ENCODE measurements at places on chromosomes 5 and 9.

DNA sequence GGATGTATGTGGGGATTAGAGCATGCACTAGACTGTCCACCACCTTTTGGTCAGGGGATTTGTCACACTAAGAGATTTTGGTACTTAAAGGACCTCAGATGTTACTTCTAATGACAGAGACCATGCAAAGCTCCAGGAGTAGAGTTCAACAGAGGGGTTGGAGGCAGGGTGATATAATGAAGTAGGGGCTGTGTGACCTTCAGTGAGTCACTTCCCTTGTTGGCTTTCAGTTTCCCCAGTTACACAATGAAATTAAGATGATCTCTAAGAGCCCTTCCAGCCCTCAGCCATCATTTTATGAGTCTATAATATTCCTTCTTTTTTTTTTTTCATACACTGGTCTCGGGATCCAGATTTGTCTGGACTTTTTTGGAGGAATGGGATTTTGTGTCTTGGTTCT, 26.8 kb downstream of the GLRA1 start:
- DNase-seq = no peak

- DNase-seq = no peak
Observed at GRCh38 chr5:90845723-90846554, 287.3 kb downstream of the ADGRV1 start.

DNA sequence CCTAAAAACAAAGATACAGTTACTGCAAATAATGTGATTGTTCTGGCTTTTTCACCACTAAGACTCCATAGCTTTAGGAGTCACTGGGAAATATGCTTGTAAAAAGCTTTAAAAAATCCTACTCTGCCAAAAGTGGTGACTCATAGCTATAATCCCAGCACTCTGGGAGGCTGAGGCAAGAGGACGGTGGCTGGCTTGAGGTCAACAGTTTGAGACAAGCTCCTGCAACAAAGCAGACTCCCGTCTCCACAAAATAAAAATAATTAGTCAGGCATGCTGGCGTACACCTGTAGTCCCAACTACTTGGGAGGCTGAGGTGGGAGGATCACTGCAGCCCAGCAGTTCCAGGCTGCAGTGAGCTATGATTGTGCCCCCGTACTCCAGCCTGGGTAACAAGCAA, 406.4 kb downstream of the HTR1A start:
- DNase-seq = no peak

DNA sequence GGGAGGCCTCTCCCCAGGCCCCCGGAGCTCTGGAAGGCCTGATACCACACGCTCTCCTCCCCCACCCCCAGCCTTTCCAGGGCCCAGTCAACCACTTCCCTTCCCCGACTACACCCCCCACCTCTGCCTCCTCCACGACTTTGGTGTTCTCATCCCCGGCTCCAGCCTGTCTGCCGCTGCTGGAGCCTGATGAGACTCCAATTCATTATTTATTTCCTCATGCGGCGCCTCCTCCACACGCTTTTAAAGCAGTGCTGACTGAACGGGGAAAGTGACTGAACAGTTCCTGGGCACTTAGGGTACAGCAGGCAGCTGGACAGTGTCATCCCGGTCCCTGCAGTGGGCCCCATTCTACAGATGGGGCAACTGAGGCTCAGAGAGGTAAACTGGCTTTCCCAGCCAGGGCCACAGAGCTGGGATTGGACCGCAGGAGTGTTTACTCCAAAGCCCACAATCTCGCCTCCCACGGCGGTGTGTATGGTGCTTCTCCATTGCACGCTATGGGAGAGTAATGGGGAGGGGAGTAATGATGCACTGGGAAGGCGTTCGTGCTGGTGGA, 15.9 kb upstream of the RPL26L1 start:
- DNase-seq = no peak

DNA sequence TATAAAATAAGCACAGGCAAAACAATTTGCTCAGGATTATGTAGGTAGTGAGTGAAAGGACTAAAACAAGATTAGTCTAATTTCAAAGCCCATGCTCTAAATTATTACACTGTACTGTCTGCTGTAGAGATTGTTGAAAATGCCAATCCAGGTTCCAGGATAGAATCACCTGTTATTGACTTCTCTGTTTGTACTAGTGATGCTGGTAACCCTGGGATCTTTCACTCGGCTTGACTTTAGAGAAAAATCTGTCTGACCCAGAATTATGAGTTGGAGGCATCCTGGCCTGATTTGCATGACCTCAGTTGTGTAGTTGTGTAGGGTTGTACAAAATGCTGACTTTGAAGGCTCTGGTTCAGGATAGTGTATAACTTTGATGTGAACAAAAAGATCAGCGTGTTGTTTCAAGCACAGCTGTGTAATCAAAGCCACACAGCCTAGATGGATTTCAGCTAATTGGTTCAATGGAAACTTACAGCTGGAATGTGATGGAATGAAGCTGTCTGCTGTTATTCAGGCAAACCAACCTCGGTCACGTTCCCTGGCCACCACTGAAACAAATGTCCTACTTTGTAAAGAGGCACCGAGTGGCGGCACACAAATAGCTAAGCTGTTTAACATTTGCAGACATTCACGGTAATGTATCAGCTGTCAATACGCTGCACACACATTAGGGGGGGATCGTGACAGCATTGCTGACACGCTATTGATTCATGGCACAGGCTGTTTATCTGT, 340.3 kb downstream of the KCTD16 start:
- DNase-seq = no peak

DNA sequence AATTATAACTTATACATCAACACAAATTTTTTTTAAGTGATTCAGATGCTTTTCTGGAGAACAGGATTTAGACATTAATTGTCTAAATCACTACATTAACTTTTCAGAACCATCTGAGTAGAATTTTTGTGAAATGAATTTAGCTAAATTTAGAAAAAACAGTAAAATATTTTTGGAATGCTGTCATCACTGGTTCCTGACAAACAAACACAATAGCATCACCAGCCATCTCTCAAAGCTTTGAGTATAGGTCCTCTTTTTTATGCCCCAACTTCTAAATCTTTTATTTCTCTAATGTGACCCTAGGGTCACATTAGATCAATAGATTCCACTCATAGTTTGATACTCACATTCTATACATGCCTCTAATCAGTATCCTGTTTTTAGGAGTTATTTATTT, 104.6 kb downstream of the PRR16 start:
- DNase-seq = no peak

DNA sequence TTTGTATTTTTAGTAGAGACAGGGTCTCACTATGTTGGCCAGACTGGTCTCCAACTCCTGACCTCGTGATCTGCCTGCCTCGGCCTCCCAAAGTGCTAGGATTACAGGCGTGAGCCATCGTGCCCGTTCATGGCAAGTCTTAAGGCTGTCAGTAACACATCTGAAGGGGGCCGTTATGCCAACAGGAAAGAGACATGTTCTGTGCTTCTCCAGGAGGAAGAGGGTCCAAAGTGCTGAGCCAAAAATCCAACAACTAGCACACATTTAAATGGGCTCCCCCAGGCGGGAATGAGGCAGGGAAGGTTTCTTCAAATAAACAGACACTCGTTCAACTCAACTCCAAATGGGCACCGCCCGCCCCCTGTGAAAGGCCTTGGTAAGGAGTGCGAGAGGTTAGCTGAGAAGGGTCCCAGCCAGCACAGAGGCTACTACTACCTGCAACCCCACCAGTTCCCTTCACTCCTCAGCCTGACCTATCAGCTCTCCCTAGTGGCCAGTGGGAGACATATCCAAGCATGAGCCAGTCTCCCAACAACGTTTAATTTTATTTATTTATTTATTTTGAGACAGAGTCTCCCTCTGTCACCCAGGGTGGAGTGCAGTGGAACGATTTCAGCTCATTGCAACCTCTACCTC, 84.1 kb upstream of the DMRT1 start:
- peak; percentile 39 for DNase-seq

GRCh38 chr9:20526500-20527319, 95.6 kb downstream of the MLLT3 start:
- no peak for DNase-seq

DNA sequence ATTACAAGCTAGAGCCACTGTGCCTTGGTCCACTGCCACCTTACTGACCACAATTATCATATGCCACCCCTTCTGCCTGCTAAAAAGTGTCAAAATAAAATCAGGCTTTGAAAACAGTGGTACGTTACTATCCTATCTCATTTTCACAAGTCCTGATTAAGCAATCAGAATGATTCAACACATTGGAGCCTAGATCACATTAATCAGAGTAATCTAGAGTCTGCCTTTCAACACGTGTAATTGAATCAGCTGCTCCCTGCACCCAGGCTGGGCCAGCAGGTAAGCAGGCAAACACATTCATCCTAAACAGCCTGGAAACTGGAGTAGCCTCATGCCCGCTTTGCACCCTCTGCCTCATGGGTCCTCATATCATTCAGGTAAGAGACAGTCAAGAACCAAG, 186.2 kb downstream of the DCP2 start:
- DNase-seq = no peak

GRCh38 chr9:108463932-108464606, 391.7 kb downstream of the ACTL7B start:
- no peak for DNase-seq

- DNase-seq = no peak
Observed at GRCh38 chr5:159906463-159906862, 9.8 kb upstream of the ADRA1B start.

- peak; percentile 87 for DNase-seq
Observed at GRCh38 chr5:56638061-56638621, 177.2 kb upstream of the MAP3K1 start.

GRCh38 chr5:177336112-177336511, 15.4 kb downstream of the LMAN2 start:
- DNase-seq = no peak

DNA sequence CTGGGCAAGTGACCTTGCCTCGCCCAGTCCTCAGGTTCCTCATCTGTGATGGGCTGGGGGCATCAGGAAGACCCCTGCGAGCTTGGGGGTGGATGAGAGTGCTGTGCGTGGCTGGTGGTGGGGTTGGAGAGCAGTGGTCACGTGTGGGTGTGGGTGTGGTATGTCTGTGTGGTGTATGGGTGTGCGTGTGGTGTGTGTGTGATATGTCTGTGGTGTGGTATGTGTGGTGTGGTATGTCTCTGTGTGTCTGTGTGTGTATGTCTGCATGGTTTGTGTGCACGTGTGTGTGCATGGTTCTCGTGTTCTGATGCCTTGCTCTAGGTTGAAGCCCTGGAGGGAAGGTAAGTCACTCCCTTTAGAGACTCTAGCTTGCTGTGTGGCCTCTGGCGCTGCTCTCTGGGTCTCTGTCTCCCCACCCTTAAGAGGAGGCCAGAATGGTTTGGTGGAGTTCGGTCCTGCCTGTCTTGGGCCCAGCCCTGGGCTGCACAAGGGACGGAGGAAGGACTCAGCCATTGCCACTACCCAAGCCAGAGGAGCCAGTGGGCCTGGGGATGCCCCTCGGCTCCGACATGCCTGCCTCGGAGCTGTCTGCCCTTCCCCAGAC, 87.0 kb downstream of the RXRA start:
- no peak for DNase-seq

- DNase-seq = no peak
Observed at GRCh38 chr9:127580366-127580765, 31.7 kb upstream of the STXBP1 start.

- peak; percentile 63 for DNase-seq
Observed at GRCh38 chr9:133881671-133882381, 110.3 kb downstream of the VAV2 start.

DNA sequence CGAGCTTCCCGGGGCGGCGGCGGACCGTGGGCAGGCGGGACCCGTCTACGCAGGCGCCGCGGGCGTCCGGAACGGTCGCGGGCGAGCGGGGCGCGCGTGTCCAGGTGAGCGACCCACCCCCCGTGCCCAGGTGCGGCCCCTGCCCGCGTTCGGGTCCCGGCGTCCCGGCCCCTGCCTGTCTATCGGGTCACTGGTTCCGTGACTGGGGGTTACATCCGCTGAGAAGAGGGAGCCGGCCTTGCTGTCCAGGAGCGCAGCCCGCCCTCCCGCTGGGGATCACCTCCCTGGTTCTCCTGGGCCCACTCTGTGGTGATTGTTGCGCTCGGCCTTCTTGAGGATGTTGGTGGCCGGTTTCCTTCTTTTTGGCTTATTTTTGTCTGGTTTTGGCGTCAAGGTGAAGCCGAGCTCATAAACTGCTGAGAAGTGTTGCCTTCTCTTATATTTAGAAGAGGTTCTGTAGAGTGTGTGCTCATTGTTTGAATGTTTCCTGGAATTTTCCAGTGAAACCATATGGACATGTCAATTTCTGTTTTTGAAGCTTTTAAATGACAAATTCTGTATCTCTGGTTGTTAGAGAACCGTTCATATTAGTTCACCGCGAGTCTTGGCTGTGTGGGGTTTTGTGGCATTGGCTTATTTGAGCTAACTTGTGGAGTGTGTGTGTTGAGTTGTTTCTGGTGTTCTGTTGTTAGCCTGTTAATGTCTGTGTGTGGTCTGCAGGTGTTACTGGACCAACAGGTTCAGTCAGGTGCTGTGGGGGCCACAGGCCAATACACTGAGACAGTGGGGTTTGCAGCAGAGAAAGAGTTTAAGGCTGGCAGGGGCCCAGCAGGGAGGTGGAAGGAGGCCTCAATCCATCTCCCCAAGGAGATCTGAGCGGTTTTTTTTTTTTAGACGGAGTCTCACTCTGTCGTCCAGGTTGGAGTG, 621 bp downstream of the CEP72 start:
- no peak for DNase-seq

DNA sequence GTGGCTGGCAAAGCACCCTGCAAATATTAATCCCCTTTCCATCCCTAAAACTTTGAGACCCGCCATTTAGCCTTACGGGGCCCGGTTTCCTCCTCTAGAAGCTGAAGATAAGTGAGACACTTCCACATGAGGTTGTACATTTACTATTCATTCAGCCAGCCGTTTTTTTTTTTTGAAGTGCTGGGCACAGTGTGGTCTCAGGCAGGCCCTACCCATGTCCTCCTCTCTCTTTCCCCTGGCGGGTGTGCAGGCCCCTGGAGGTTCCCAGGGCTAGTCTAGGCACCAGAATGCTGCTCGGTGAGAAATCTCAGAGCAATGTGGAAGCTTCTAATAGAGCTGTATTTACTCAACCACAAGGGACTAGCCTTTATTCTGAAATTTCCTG, 107.4 kb upstream of the LARP1 start:
- no peak for DNase-seq

DNA sequence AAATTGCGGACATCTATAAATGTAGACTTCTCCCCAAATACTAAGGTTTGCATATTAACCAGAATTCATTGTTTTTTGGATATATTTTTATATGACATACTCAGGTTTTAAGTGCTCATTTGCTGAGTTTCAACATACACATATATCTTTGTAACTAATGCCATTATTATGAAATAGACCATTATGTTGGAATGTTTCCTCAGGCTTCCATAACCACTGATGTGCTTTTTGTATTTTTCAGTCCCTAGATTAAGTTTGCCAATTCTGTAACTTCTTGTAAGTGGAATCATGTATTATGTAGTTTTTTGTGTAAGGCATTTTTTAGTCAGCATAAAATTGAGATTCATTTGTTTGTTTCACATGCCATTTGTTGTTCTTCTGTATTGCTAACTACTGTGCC, 32.1 kb downstream of the HSPA4 start:
- no peak for DNase-seq

Data from pancreas (tissue), 10 donors.